ENCODE measurements at places on chromosomes 4 and X.

- peak; percentile 30 for DNase-seq
These were observed 569 bp downstream of the ARFIP1 start for GRCh38 chr4:152780267-152780778.

DNA sequence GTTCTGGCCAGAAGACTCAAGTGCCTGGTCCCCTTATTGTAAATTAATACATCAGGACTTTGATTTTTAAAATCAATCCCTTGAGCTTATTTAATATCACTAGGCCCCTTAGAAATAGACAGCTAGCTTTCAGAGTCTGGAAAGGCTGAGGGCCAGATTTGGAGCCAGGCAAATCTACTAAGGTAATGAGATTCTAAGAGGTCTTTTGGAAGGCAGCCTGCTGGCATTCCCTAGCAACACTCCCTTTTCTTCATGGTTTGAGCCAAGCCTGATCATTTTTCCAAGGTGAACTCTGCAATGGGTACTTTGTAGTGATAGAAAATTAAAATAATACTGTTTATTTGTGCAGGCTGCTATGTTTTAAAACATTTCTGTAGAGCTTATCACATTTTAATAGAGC, 378.5 kb downstream of the FAT4 start:
- no peak for DNase-seq

DNA sequence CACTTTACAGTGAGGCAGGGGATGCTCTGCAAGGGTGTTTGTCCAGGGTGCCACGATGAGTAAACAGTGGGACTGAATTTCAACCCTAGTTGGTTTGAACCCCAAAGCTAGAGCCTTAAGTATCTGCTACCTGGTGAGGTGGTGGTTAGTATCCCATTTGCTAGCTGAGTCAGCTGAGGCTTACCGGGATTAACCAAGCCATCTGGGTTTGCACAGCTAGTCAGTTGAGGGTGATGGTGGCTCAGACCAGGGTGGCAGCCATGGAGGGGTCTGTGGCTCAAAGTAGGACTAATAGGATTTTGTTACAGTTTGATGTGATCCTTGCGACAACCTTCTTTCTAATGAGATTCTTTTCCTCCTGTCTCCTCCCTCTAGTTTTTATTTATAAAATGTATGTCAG, 1.9 kb downstream of the EVC start:
- DNase-seq, result no peak

GRCh38 chrX:114071412-114071811, 512.5 kb upstream of the HTR2C start:
- DNase-seq, result no peak

GRCh38 chr4:3384771-3385710, 56.7 kb upstream of the HGFAC start:
- DNase-seq, result no peak
